Spinal cord (tissue), 10 donors: ENCODE measurements at places on chromosomes 4 and X. TPM values are rescaled to one million over a fixed set of nuclear protein-coding genes. Genes with fewer than 3 reads are reported as not detected.

GRCh38 chr4:133801883-133802282 is 399.7 kb downstream of the PABPC4L start:
- DNase-seq = no peak
- no peaks in the 10 kb centered on the region for H3K36me3 ChIP-seq
- H3K4me3 ChIP-seq = no peak overlapping the region
- H3K4me1 ChIP-seq = no peaks in the 10 kb centered on the region

GRCh38 chr4:88597970-88598660 is 5.8 kb downstream of the HERC3 start:
- DNase-seq = no peak
- peaks cover 2% of the 10 kb centered on the region for H3K4me1 ChIP-seq
- H3K36me3 ChIP-seq = no peaks in the 10 kb centered on the region
- no peaks in the 10 kb centered on the region for H3K27me3 ChIP-seq
- no peak overlapping the region for H3K4me3 ChIP-seq

DNA sequence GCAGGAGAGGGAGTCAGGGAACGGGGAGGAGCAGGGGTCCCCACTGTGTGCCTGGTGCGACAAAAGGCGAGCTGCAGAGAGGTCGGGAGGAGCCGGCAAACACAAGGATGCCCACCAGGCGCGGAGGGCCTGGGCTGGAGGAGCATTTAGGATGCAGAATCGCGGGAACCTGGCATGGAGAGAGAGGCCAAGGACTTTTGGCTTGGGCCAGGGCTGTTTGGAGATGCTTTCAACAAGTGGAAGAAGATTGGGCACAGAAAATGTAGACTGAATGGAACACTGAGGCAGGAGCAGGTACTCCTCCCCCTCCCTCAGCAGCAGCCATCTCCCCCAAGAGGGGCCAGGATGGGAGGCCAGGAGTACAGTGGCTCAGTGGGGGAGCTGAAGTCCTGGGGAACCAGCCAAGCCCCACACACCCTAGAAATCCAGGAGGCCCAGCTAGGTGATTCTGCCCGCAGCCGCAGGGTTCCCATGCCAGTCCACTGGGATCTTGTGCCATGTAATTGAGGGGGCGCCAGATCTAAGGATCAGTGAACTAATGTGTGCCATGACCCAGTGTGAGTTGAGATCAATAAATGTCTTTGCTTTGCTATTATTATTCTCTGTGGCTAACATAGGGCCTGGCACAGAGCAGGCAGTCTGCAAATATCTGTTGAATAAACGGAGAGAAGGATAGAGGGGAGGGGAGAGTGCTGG is 1.1 kb upstream of the ABLIM2 start:
- DNase-seq = no peak
- no peaks in the 10 kb centered on the region for H3K36me3 ChIP-seq
- peak overlapping the region; percentile 86 for H3K4me3 ChIP-seq
- H3K27me3 ChIP-seq = peaks cover 10% of the 10 kb centered on the region

DNA sequence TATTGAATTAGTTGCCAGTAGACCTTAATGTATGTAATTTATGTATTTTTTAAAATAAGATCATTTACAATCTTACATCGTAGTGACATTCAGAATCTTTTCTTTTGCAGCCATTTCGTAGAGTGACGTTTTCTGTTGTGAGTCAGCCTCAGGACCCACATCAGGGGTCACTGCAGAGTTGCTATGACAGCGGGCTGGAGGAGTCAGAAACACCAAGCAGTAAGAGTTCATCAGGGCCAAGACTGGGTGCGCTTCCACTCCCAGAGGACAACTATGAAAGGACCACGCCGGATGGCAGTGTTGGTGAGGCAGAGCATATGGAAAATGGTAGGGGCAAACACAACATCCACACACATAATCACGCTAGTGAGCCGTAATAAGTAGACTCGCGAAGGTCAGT is 199.9 kb downstream of the PCDH7 start:
- no peak overlapping the region for H3K4me3 ChIP-seq
- no peaks in the 10 kb centered on the region for H3K36me3 ChIP-seq
- H3K4me1 ChIP-seq = no peaks in the 10 kb centered on the region
- no peak overlapping the region for H3K27ac ChIP-seq
- DNase-seq = no peak

GRCh38 chr4:146709956-146710355 is 71.3 kb downstream of the POU4F2 start:
- H3K27ac ChIP-seq = no peak overlapping the region
- no peaks in the 10 kb centered on the region for H3K27me3 ChIP-seq
- no peaks in the 10 kb centered on the region for H3K4me1 ChIP-seq
- DNase-seq = no peak
- no peaks in the 10 kb centered on the region for H3K36me3 ChIP-seq

DNA sequence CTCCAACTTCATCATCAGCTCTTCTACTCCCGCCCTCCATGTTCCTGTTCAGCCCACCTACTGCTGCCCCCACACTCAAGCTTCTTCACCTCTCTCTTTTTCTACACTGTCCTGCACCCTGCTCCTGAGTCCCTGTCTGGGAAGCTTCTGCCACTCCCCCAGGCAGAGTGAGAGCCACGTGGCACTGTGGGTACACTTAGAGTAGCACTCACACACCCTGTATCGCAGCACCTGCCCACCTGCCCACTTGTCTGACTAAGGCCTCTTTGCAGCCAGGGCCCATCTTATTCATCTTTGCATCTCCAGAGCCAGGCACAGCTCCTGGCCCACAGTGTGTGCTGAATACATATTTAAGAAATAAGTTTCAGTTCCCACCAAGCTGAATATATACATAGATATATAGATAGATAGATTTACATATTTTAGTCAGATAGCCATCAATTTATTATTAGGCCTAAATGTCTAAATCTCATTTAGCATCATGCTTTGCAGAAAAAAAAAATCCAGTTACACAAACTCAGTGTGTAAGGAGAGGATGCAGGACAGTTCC is 24.9 kb downstream of the CCDC149 start:
- H3K4me3 ChIP-seq = no peak overlapping the region
- H3K36me3 ChIP-seq = peaks cover 5% of the 10 kb centered on the region
- H3K27me3 ChIP-seq = no peaks in the 10 kb centered on the region
- DNase-seq = no peak
- no peak overlapping the region for H3K27ac ChIP-seq

- no peak overlapping the region for H3K4me3 ChIP-seq
- H3K27ac ChIP-seq = no peak overlapping the region
- no peaks in the 10 kb centered on the region for H3K27me3 ChIP-seq
- peaks cover 16% of the 10 kb centered on the region for H3K4me1 ChIP-seq
- H3K36me3 ChIP-seq = peaks cover 29% of the 10 kb centered on the region
Observed at GRCh38 chrX:54923376-54923775, 2.8 kb downstream of the TRO start.

GRCh38 chr4:108355902-108356535 is 187.3 kb upstream of the LEF1 start:
- H3K36me3 ChIP-seq = no peaks in the 10 kb centered on the region

DNA sequence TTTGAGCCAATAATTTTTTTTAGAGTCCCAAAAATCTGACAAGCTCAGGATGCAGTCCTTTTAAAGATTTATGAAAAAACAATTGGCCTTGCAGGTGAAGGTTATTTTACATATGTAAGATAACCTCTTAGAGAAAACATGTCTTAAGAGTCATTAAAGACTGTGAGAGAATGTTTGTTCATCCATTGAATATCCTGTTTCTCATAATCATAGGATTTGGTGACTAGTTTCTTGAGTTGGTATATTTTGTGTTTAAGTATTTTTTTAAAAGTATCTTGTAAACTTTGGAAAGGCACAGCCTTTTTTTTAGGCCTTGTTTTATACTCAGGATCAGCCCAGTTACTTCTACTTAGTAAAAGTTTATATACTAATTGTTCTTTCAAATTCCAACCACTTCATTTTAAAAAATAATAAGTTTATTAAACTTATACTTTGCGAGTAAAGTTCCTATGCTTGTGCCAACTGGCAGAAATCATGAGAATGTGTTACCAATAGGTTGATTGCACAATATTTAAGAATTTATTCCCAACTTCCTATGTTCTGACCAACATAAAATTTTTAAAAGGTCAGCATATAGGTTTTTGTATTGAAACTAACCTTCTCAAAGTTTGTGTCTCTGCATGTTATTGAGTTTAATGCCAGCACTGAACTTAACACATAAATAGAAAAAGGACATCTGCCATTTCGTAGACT is 40.0 kb upstream of the ARSJ start:
- no peaks in the 10 kb centered on the region for H3K27me3 ChIP-seq
- H3K27ac ChIP-seq = no peak overlapping the region
- no peak for DNase-seq
- H3K4me1 ChIP-seq = no peaks in the 10 kb centered on the region
- H3K4me3 ChIP-seq = no peak overlapping the region

- DNase-seq = no peak
- H3K4me3 ChIP-seq = no peak overlapping the region
- H3K27ac ChIP-seq = no peak overlapping the region
- no peaks in the 10 kb centered on the region for H3K36me3 ChIP-seq
- H3K27me3 ChIP-seq = peaks cover 23% of the 10 kb centered on the region
Observed at GRCh38 chrX:107522901-107523300, 73.4 kb downstream of the FRMPD3 start.

DNA sequence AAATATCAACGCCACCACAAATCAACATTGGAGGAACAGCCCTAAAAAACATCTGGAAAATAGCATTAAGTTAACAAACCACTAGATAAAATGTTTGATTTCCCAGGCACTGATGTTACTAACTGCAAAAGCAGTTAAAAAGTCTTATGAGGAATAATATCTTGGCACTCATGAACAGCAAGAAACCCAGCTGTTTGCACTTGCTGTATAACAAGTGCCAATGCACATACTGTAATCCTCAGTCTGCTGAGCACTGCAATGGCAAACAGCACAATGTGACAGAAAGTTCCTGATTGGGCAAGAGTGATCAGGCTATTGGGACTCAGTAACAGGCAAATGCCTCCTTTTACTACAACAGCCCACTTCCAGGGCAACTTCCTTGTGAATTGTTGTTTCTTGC is 20.8 kb upstream of the SEC24B start:
- H3K36me3 ChIP-seq = no peaks in the 10 kb centered on the region
- H3K27ac ChIP-seq = no peak overlapping the region

- peaks cover 4% of the 10 kb centered on the region for H3K36me3 ChIP-seq
- H3K4me1 ChIP-seq = no peaks in the 10 kb centered on the region
- no peak overlapping the region for H3K27ac ChIP-seq
- DNase-seq = no peak
Observed at GRCh38 chr4:106186201-106186600, 129.8 kb downstream of the TBCK start.

DNA sequence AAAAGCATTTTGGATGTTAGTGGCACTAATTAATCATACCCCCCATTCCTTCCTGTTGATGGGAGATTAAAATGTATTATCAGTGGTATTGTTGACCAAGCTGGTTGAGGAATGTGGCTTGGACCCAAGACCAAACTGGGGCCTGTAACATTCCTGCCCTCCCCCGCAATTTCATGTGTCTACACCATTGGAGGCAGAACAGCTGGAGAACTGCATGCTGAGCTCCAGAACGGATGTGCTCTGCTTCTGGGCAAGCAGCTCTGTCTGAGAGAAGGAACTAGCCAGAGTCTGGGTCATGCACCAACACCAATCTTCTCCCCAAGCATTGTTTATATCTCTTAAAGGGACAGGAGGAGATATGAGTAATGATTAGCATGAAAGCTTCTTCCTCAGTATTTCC is 185.5 kb downstream of the CEP135 start:
- H3K4me1 ChIP-seq = no peaks in the 10 kb centered on the region
- no peaks in the 10 kb centered on the region for H3K27me3 ChIP-seq
- H3K4me3 ChIP-seq = no peak overlapping the region
- DNase-seq = no peak
- no peak overlapping the region for H3K27ac ChIP-seq

DNA sequence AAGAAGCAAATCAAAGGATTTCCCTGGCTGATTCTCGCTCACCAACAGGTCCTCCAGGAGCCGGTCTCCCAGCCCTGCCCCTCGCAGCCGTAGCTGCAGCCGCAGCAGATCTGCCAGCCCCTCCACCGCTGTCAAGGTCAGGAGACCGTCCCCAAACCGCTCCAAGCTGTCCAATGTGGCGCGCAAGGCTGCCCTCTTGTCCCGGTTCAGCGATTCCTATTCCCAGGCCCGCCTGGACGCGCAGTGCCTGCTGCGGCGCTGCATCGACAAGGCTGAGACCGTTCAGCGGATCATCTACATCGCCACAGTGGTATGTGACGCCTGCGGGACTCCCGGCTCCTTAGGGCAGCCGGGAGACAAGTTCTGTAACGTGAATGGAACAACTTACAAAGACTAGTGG is 25.6 kb downstream of the SPATA18 start:
- DNase-seq = peak; percentile 71
- H3K4me3 ChIP-seq = peak overlapping the region; percentile 33
- peaks cover 5% of the 10 kb centered on the region for H3K4me1 ChIP-seq

DNA sequence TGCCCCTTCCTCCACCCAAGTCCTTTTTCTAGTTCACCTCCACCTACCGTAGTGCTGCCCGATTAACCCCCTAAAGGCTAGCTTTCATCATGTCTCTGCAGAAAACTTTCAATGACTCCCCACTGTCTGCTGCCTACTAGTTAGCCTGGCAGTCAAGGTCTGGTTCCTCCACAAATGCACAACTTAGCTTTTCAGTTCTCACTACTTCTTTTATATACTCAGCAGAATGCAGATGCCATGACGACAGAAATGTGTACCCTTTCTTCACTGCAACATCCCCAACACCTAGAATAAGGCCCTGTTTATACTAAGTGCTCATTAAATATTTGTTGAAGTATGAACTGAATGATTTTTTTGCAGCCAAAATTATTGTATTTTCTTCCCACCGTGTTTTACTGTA is 30.9 kb upstream of the RASGEF1B start:
- no peak for DNase-seq
- H3K4me3 ChIP-seq = no peak overlapping the region
- no peaks in the 10 kb centered on the region for H3K27me3 ChIP-seq
- no peak overlapping the region for H3K27ac ChIP-seq

DNA sequence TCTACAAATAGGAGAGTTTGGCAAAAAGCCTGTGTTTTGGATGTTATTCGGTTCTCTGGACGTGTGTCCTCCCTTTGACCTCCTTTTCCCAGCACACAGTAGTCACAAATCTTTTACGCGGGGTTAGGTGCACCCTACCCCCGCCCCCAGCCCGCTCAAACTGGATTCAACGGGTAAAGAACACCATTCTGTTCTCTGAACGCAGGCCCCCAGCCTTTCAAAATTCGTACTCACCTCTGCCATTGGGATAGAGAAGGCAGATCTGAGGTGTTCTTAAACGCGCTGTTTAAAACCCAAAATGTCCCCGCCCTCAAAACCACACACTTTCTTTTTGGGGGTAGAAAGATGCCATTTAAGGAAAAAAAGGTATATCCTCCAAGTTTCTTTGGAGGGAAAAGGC is 2.7 kb downstream of the LEF1 start:
- H3K4me3 ChIP-seq = peak overlapping the region; percentile 71
- H3K4me1 ChIP-seq = peaks cover 28% of the 10 kb centered on the region
- peaks cover 70% of the 10 kb centered on the region for H3K27me3 ChIP-seq
- H3K27ac ChIP-seq = peak overlapping the region; percentile 50
- no peaks in the 10 kb centered on the region for H3K36me3 ChIP-seq

The NKX3-2 gene
- total RNA-seq = 0.20 TPM

The CT45A8 gene
- total RNA-seq = not detected

The PORCN gene
- total RNA-seq = 11.2 TPM

The RIBC1 gene
- total RNA-seq = 11.0 TPM
